OCI-LY7 (cell line): ENCODE measurements at places on chromosomes 12 and 14. TPM values are rescaled to one million over a fixed set of nuclear protein-coding genes. Genes with fewer than 3 reads are reported as not detected.

- peak; percentile 36 for DNase-seq
These were observed 1.8 kb downstream of the SH2B3 start for GRCh38 chr12:111407377-111408115.

DNA sequence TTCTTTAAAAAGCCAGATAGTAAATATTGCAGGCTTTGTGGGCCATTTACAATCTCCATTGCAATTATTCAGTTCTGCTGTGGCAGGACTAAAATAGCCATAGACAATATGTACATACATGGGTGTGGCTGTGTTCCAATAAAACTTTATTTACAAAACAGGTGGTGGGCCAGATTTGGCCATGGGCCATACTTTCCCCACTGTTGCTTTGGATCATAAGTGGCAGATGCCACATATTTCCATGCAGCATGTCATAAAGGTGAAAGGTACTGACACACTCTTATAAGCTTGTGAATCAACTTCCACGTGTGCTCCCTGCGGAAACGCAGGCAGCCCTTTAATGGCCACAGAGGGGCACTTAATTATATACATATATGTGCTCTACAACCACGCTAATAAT is 244.4 kb upstream of the FOXN3 start:
- DNase-seq = no peak

- peak; percentile 9 for DNase-seq
These were observed 89.2 kb downstream of the KCNK10 start for GRCh38 chr14:88233915-88234314.

- no peak for DNase-seq
These were observed 82.6 kb downstream of the SCARB1 start for GRCh38 chr12:124780752-124781685.

GRCh38 chr14:90676912-90677311 is 139.3 kb downstream of the TTC7B start:
- no peak for DNase-seq

- no peak for DNase-seq
These were observed 17.9 kb downstream of the RTL1 start for GRCh38 chr14:100885617-100886016.

DNA sequence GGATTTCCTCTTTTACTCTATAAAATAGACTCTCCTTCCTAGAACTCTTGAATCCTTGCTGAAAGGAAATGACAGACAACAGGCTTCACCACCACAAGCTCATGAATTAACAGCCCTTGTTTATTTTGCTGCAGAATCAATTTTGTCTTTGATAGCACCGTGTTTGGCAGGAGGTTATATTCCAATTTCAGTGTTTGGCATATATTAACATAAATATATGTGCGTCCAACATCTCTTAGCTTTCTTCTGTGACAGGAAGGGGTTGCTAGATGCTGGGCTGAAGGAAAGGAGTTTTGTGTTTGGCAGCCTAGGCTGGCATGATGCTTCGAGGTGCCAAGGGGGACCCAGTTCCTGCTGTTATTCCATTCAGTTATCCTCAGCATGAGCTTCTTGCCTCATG is 126.4 kb downstream of the TMEM132C start:
- no peak for DNase-seq

Gene MANSC1
- total RNA-seq = 0.17 TPM in 1 of 2 replicates, not detected in the other
